ENCODE measurements at places on chromosomes 5 and 9.

DNA sequence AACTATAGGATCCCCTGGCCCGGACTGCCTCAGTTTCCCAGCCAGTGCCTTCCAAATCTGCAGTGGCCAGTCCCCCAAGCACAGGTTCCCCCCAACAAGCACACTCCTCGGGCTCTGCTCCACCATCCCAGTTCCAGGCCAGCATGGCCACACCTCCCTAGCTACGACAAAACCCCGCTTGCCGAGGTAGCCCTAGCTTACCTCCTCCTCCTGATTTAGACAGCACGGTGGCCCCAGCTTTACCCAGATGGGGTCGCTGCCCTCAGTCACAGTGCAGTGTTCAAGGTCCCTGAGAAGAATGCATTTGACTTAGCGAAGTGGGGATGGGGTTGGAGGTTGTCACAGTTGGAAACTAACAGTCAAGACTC, 40.8 kb upstream of the GARNL3 start:
- no peak for DNase-seq

DNA sequence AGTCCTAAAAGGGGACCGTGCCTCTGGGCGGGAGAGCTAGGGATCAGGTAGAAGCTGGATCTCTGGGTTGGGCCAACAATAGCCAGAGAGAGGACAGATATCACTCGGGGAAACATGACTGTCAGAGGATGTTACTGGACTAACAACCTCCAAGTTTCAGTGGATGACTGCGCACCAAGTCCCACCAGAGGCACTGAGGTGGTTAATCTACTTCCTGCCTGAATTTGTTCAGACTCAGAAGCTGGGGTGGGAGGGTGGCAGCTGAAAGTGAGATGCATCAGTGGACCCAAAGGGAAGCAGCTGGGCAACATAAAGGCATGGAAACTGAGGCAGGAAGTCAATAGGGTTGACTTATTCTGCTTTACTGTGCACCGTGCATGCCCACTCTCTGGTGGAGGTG, 130.1 kb upstream of the SLC44A1 start:
- no peak for DNase-seq

GRCh38 chr5:159083548-159084452, 15.9 kb downstream of the EBF1 start:
- no peak for DNase-seq

GRCh38 chr5:6490693-6491092, 42.0 kb downstream of the UBE2QL1 start:
- DNase-seq, result no peak

GRCh38 chr5:14816374-14816998, 55.1 kb downstream of the ANKH start:
- DNase-seq, result no peak

DNA sequence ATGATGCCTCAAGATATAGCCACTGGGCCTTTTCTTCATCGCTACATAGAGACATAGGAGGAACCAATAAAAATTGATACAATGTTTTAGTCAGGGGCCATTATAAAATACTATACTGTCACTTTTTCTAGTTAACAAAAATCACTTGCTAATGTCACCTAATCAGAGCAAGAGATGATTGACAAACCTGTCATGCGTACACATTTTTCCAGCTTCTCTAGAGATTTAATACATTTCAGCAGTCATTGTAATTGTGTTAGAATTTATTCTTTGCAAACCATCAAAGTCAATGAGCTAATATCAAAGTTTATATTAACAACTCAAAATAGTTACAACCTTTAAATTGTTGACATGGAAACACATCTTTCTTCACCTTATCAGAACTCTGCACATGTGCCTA, 513.6 kb upstream of the SEMA6A start:
- DNase-seq, result no peak

DNA sequence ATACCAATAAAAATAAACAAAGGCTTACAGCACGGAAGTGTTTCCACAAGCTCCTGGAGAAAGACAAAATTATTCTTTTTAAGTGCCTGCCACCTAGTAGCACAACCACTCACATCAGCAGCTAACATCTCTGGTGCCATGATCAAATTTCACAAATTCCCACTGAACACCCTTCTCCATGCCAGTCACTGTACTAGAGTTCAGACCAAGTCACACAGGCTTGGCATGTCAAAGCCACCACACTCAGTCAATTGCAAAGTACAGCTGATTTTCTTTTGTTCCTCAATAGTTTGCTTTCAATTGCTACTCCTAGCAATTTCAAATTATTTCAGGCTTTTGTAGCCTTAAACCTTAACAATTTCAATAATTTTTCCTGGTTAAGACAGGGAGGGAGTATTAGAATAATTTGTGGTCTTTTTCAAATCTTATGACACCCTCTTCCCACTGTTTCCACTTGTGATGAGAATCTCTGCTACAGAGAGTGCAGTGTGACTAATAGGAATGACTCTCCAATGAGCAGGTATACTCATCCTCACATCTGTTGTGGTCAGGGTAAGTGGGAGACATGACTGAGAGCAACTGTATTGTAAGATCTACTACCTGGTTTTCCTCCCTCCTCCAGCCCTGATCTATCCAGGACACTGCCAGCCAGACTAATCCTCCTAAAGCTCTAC, 46.2 kb downstream of the RNF145 start:
- DNase-seq, result no peak

DNA sequence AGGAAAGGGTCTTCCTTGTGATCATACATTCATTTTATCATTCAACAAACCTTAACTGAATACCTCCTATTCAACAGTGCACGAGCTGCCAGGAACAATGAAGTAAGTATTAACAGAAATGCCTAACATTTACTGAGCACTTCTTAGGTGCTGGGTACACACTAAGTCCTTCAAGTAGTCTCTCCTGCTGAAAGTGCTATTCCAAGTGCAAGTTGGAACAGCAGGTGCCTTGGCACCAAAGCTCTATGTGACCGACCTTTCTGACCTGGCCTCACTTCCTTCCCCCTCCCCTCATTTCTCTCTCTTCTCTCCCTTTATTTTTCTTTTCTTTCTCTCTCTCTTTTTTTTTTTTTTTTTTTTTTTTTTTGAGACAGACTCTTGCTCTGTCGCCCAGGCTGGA, 94.5 kb downstream of the GRIA1 start:
- DNase-seq, result no peak

- no peak for DNase-seq
Measured at GRCh38 chr9:27151693-27152404, 42.8 kb downstream of the TEK start.

Measured in stimulated activated CD4-positive, alpha-beta T cell treated with anti-CD3 and anti-CD28 coated beads, Interleukin-15, amount 100 ng/mL, for 1 hour (primary cell).